Thoracic aorta (tissue), 2 donors: ENCODE measurements at places on chromosomes 1 and 21.

- no peak for DNase-seq
Observed at GRCh38 chr21:45441431-45442255, 36.7 kb downstream of the COL18A1 start.

DNA sequence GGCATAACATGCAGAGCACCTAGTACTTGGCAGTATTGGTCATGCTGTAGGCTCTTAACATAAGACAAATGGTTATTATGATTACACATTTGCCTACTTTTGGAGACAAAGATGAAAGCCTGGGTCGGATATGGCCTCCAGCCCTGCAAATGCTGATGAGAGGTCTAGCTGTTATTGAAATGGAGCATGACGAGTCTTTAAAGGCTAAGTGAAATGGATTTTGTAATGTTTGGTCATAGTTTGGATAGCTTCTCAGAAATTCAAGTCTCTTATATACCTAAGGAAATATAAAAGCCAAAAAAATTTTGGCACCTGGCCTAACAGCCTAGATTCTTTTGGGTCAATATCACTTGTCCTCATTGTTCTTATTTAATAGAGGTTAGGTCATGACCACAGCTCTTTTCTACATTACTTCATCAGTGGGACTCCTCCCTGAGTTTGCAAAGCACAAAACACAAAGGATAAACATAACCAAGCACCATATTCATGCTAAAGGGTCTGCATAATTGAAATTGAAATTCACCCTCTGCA lies 69.2 kb upstream of the WLS start:
- DNase-seq, result no peak

- no peak for DNase-seq
Observed at GRCh38 chr21:16468184-16468583, 738.4 kb downstream of the USP25 start.

DNA sequence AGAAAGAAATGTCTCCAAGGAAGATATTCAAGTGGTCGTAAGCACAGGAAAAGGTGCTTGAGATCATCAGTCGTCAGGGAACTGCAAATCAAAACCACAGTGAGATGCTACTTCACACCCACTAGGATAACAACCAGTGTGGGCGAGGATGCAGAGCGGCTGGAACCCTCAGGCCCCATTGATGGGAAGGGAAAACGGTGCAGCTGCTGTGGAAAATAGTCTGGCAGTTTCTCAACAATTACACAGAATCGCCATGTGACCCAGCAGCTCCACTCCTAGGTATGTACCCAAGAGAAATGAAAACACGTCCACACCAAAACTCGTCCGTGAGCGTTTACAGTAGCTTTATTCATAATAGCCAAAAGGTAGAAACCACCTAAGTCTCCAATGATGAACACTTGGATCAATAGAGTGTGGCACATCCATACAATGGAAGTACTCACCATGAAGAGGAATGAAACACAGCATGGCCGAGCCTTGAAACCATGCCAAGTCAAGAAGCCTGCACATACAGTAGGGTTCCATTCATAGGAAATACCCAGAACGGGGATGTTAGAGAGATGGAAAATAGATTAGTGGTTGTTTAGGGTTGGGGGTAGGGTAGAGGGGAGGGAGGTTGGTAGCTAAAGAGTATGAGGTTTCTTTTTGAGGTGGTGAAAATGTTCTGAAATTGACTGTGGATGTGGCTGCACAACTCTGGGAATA lies 6.1 kb downstream of the DFFB start:
- no peak for DNase-seq

- DNase-seq, result no peak
Observed at GRCh38 chr1:206636671-206637070, 1.3 kb downstream of the DYRK3 start.

- no peak for DNase-seq
Observed at GRCh38 chr1:38088366-38088765, 41.8 kb upstream of the POU3F1 start.

DNA sequence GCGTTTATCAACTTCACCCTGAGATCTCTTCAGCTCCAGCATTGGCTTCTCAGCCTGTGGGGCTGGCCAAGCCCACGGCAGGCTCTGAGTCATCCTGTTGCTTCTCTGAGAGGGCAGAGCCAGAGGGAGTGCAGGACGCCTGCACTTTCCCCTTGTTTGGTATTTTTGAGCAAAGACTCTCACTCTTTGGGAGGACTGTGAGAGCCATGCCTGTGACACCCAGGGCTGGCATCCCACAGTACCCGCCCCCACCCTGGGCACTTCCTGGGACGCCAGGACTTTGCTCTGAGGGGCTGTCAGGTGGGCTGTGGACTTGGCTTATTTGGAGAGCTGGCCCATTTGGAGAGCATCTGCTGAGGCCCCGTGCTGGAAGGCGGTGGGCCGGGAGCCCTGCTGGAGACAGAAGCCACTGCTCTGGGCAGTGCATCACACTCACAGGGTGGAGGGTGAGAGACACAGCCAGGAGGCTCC lies 37.4 kb downstream of the VANGL1 start:
- no peak for DNase-seq

DNA sequence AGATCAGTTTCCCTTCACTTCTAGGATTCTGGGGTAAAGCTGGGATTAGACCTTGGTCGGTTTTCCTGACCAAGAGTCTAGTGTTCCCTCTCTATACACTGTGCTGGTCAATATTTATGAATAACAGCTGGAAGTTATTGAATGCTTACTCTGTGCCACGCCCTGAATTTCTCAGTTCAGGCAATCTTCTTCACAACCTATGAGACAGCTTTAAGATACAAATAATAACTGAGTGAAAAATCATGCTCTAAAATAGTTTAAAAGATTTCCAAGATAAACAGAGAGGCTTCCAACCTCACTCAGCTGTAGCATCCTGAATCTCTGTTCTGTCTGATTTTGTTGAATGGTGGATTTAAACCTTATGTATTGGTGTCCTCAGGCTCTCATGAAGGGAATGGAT lies 72.2 kb downstream of the GNG12 start:
- no peak for DNase-seq

DNA sequence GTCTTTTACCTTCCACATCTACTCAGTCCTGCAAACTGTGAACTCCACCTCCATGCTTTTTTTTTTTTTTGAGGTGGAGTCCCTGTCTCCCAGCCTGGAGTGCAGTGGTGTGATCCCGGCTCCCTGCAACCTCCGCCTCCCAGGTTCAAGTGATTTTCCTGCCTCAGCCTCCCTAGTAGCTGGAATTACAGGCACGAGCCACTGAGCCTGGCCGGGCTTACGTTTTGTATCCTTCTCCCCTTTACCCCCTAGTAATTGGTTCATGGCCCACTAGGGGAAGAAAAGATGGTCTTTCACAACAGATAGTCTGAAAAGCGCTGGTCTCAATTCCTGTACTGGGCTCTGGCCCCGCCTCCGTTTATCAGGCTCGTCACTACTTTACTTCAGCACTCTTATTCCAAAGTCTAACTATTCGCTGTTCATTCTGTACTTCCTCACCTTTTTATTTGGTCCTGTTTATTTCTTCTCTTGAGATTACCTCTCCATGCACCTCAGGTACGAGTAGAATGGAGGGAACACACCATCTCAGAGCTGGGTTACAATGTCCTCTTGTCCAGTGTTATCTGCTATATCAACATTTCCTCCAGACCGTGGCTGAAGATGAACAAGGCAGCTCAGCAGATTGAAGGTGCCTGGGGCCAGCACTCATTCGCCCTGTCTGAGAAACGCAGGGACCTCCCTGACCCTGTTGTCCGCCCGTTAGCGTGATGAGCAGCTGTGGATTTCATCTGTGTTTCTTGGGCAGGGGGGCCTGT lies 16.2 kb downstream of the CNST start:
- no peak for DNase-seq

GRCh38 chr1:209010475-209011230 lies 572.9 kb upstream of the CAMK1G start:
- DNase-seq, result no peak

DNA sequence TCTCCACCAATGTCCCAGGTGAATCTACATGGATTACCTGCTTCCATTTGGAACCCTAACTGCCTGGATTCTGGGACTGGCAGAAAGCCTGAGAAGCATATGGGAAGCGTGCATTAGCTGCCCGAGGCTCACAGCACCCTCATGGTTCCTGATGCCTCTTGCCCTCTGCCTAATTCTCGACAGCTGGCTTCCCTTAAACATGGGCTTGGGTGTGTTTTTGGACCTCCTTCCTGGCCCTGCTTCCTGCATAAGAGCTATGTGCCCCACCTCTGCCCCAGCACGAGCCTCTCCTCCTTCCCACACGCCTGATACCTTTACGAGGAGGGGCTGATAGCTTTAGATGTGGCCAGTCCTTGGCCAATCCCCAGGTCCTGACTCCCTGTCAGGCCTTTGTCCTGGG lies 152.4 kb upstream of the HMGB4 start:
- no peak for DNase-seq

- no peak for DNase-seq
Observed at GRCh38 chr1:53627031-53627430, 111.9 kb downstream of the GLIS1 start.

- no peak for DNase-seq
Observed at GRCh38 chr1:26081267-26082019, 14.0 kb upstream of the TRIM63 start.

- no peak for DNase-seq
Observed at GRCh38 chr1:238621405-238621804, 730.7 kb upstream of the ZP4 start.

DNA sequence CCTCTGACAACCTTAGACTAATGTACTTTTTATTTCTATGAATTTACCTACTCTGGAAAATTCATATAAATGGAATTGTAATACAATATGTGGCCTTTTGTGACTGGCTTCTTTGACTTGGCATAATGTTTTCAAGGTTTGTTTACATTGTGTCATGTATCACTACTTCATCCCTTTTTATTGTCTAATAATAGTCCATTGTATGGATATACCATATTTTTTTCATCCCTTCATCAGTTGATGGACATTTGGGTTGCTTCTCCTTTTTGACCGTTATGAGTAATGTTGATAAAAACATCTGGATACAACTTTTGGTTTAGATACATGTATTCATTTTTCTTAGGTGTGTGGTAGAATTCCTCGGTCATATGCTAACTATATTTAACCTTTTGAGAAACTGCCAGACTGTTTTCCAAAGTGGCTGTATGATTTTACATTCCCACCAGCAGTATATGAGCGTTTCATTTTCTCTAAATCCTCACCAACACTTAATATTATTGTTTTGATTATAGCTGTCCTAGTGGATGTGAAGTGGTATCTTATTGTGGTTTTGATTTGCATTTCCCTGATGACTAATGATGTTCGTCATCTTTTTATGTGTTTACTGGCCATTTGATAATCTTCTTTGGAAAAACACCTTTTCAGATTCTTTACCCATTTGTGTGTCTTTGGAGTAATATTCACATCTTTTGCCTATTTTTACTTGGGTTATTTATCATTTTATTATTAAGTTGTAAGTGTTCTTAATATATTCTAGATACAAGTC lies 3.5 kb downstream of the RO60 start:
- DNase-seq, result no peak

GRCh38 chr1:234307726-234308125 lies 65.5 kb upstream of the COA6 start:
- no peak for DNase-seq

- no peak for DNase-seq
Observed at GRCh38 chr1:219347921-219348391, 174.3 kb downstream of the LYPLAL1 start.

DNA sequence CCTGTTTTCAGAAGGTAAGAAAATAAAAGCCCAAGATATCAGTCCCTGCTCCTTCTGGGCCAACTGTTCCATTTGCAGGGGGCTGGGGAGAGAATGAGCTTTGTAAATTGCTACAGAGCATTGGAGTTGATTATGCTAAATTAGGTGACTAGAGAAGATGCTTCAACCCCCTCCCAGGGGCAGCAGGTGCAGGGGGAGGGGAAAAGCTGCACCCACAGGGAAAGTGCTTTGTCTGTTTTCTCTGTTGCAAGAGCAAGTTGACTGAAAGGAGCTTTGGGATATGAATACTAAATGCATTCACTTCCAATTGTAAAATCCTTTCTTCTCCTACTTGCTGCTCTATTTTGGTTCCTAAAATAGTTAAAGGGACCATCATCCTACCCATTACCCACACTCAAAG lies 16.5 kb upstream of the PIGM start:
- no peak for DNase-seq

DNA sequence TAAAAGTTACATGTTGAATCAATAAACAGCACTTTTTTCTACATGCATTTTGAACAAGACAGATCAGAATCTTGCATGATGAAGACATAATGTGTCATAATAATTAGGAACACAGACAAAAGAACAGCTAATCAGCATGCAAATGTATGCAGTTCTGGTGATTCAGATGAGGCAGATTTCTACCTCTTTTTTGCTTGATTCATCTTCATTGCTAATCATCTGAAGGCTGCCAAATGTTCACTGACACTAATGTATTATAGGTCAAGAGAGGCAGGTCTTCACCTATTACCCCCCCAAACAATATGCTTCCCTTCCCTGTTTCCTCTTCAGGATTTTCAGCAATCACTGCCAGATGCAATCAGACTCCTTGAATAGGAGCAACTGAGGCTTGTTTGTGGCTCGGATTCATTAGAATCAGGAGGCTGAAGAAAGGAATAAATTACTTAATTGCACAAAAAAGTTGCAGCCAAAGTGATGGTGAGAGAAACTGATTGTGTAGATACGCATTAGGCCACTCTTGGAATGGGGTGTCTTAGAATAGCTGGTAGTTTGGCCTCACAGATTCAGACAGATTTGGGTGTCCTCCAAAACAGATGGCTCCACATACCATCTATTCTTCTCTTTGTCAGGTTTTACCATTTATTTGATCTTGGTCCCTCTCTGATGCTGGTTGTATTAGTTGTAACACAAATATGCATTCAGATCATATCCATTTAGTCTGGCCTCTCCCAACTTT lies 275.4 kb downstream of the RPS6KC1 start:
- DNase-seq, result no peak

DNA sequence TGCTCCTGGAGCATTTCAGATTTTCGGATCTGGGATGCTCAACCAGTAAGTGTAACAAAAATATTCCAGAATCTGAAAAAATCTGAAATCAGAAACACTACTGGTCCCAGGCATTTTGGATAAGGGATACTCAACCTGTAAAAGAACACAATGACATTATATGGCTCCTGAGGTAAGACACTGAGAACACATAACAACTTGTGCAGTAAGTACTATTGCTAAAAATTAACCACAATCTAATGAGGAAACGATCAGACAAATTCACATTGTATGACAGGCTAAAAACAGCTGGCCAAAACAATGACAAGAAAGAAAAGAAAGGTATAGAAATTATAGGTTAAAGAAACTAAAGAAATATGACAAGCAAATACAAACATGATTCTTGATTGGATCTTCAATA lies 54.9 kb downstream of the LTN1 start:
- DNase-seq, result no peak
